A375 (cell line): ENCODE measurements at places on chromosomes 5 and 9. TPM values are rescaled to one million over a fixed set of nuclear protein-coding genes. Genes with fewer than 3 reads are reported as not detected.

ZDHHC11 gene
- 15.5 and 16.0 TPM in 2 replicates for total RNA-seq

CFAP90 gene
- total RNA-seq: not detected in 2 replicates

ATG10 gene
- total RNA-seq: 5.2 and 5.8 TPM in 2 replicates

EPB41L4B gene
- total RNA-seq: 0.41 and 0.45 TPM in 2 replicates

TMEM215 gene
- not detected in 2 replicates for total RNA-seq

GGTA1 gene
- not detected in 2 replicates for total RNA-seq

ACOT12 gene
- 0.13 TPM in 1 of 2 replicates, not detected in the other for total RNA-seq

EGFLAM gene
- 5.3 and 5.5 TPM in 2 replicates for total RNA-seq

ORM2 gene
- not detected in 2 replicates for total RNA-seq

KCNV2 gene
- not detected in 2 replicates for total RNA-seq
